Urinary bladder (tissue), 4 donors: ENCODE measurements at places on chromosomes 13 and 19.
A peak's percentile ranks its signal among the peaks of the same experiment; 100 is the strongest.

DNA sequence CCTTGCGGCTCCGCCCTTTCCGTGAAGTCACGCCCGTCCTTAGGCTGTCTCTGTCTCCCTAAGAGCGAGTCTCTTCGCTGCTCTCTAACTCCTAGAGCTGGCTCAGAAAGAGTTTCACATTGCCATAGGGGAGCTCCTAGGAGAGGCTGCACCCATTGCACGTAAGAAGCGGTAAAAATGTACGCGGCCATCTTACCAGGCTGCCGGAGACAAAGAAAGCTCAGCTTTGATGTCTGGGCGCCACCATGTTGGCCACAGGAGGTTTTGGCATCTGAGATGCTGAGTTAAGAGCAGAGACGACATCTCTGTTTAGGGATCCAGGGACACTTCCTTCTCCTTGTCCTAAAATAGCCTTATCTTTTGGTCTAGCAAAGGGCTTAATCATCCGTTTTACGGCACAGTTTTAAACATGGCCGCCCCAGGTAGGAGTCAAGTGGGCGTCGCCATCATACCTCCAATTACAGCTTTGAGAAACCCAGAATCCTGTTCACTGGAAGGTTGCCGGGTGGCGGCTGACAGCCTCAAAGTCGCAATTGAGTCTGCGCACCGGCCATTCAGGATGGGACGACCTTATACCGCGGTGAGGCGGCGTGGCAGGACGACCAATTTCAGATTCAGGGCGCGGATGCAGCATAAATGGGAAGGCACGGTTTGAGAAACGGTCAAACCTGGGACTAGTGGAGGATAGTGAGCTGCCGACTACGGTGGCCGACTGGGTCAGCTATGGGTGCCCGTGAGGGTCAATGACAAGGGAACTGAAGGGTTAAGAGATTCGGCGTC lies at the start of gene ZNF793:
ZNF793 (plus strand) TSS at position 553 of the 780 bp plus-strand sequence. CDS start 16,501 bp downstream, outside the sequence.
- peak; percentile 83 for DNase-seq

GRCh38 chr13:65911546-65912193 lies 1318.5 kb downstream of the PCDH9 start:
- no peak for DNase-seq

- no peak for DNase-seq
Measured at GRCh38 chr19:8504919-8505318, 2.5 kb upstream of the PRAM1 start.

GRCh38 chr13:85379433-85379832 lies 419.8 kb downstream of the SLITRK6 start:
- no peak for DNase-seq

DNA sequence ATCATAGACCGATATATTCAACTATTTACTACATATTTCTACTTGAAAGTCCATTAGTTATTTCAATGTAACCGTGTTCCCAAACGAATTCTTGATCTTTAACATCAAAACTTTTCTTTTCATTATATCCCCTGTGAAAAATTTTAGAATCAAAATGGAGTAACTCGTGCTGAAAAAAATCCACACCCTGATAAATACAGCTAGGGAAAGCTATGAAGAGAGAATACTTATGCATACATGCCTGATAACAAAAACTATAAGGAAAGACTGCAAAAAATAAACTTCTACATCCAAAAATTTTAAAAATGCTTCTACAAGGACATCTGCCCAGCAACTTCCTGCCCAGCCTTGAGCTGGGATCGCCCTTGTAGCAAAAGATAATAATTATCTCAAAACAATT lies 2458.3 kb upstream of the PCDH20 start:
- no peak for DNase-seq

DNA sequence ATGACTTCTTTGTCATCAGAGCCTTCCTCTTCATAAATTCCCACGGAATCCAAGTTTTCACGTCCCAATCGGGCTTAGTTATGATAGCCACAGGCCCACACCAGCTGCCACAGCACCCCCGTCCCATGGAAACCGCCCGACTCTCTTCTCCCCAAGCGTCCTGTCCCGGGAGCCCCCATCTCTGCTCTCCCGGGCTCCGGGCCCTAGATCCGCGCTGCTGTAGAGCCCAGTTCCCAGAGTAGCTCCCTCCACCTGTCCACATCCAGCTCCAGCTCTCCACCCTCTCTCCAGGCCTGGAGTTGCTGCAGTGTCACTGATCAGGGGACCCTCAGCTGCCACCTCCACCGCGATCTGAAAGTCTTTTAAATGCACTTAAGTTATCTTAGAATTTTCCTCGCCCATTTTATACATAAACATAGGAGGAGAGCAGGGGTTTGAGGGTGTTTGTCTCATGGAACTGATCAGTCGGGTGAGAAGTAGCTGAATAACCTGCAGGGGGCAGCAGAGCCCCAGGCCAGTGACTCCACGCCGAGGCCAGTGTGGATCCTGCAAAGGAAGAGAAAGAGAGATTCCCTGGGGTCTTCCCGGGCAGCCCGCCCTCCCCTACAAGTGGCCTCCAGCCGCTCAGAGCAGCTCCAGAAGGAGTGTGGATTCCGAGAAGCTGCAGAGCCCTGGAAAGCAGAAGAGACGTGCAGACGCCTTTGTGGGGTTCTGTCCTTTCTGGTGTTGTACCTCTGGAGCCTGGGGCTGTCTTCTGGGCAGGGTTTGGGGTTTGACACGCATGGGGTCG lies 1.1 kb upstream of the ZNF763 start:
- DNase-seq = peak; percentile 40

DNA sequence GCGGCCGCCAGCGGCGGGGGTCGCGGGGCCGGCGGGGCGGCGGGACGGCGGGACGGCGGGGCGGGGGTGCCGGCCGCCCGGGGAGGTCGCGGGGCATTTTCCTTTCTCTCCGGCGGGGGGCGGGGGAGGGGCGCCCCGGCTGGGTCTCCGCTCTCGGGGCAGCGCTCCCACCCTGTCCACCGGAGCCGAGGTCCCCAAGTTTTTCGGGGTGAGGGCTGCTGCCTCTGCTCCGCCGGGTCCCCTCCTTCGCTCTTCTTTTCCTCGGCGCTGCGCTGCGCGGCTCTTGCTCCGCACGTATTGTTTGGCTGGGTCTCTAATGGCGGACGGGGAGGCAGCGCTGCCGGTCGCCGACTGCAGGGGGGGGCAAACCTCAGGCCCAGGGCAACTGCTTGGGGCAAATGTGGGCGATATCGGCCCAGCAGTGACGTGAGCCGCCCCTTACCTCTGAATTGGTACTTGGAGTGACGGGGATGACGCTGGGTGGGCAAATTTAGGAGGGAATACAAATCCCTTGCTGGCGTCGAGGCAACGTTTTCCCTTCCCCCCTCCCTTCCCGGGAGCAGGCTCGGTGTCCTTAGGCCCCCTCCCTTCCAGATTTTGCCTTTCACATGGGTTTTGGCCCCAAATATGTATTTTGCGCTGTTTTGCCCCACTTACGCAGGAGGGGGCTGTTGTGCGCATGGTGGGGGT lies 759 bp downstream of the ZMYM2 start:
- DNase-seq = no peak

DNA sequence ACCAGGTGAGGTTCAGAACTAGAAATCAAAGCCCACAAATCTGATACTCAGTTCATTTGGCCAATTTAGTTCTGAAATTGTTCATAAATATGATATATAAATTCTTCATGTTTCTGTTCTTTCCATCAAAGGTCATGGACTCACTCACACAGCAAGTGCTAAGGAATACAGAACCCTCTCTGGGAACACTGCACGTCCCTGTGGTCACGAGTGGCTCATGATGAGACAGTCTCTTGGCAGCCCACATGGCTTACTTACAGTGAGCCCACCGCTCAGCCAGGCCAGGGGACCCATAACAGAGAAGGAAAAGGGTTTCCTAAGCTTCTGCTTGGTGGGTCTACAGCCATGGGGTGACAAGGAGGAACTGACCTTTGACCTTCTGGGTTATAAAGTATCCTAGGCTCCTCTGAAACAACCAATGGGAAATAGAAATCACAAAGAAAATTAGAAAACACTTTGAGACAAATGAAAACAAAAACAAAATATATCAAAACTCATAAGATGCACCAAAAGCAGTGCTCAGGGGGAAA lies 67.4 kb downstream of the CDADC1 start:
- DNase-seq = no peak

- DNase-seq = no peak
Measured at GRCh38 chr13:38763446-38764381, 76.8 kb downstream of the FREM2 start.

DNA sequence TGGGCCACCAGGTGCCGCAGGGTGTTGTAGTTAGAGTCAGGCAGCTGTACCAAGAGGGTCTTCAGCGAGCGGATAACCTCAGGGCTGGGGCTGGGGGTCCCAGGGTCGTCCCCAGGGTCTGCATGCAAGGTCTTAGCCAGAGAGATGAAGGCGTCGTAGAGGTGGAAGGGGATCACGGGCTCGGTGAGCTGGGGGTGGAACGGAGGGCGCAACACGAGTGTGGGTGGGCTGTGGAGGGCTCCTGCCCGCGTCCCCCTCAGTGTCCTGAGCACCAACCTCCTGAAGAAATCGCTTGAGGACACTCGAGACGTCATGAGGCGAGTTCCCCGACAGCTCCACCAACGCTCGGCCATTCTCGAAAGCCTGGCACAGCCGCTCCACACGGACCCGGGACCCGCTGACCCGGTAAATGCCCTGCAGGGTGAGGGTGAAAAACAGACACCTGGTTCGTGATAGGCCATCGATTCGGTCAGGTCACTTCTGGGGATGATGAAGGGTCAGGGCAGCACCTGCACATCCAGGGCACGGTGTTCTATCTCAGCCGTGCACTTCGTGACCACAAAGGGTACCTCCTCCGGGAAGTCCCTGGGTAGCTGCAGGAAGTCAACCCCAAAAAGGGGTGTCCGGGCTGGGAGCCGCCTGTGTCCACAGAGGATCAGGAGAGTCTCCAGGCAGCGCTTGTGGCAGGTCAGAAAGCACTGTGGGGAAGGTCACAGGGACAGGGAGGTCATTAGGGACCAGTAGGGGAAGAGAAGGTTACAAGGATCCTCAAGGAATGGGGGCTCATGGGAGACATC lies 6.7 kb upstream of the LPAR2 start:
- no peak for DNase-seq

DNA sequence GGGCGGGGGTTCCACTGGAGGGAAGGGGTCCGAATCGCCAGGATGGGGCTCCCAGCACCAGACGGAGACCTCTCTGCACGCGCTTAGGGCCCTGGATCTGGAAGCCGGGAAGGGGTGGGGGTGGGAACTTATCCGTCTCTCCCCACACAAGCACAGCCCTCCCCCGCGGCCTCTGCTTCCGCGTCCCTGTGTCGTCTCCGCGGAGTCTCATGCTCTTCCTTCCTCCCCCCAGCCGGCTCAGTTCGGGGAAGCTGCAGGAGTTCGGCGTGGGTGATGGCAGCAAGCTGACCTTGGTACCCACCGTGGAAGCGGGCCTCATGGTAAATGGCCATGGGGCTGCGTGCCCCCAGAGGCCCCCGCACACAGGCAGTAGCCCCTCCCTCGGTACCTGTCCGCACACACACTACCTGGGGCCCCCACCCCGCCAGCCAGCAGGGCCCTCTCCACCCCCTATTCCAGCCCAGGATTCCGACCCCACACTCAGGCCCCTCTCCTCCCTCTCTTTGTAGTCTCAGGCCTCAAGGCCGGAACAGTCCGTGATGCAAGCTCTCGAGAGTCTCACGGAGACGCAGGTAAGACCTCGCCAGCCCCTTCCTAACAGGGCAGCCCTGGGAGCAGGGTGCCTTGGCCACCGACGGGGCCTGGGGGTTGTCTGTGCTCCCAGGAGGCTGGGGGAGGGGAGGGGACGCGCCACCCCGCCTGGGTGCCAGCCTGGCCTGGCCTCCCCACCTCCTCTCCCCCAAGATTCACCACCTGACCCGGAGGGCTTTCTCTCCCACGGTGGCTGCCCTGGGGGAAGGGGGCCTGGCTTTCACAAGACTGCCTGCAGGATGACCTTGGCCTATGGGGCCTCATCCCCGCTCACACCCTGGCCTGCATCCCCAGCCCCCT lies 3.2 kb downstream of the MIDN start:
- DNase-seq = no peak

DNA sequence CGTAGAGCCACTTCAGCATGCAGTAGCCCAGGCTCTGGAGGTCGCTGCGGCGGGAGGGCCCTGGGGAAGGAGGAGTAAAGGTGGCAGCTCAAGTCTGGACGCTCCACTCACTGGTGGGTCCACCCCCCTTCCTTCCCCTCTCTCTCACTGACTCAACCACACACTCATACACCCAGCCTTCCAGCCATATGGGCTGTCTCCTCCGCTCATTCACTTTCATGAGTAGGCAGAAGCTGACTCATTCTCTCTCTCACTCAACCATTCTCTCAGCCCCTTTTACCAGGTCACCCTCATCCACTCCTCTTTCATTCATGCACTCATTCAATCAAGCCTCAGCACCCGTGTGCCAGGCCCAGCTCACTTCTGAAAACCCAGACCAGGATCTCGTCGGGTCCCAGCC lies 27.5 kb upstream of the SIGLEC11 start:
- no peak for DNase-seq

- DNase-seq = no peak
Measured at GRCh38 chr13:111210544-111211469, 95.7 kb downstream of the ARHGEF7 start.

GRCh38 chr19:940591-941291 lies 14.9 kb downstream of the ARID3A start:
- no peak for DNase-seq

- DNase-seq = no peak
Measured at GRCh38 chr13:110815471-110816204, 99.2 kb downstream of the ANKRD10 start.

DNA sequence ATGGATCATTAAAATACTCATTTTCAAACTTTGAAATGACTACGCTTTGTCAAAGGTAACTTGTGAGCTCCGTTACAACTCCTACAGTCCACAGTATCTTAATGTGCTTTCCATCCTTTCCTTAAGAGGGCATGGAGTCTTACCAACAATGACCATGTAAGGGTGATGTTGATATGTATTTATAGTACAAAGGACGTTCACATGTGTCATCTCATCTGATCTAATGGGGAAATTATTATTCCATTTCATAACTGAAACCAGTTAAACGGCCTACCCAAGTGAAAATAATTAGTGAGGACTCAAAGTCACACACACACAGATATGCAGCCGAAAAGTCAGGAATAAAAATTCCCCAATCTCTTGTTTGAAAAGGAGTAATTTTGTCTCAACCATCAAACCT lies 9.6 kb downstream of the USP12 start:
- no peak for DNase-seq

GRCh38 chr13:100657881-100658315 lies 16.7 kb downstream of the TMTC4 start:
- no peak for DNase-seq

DNA sequence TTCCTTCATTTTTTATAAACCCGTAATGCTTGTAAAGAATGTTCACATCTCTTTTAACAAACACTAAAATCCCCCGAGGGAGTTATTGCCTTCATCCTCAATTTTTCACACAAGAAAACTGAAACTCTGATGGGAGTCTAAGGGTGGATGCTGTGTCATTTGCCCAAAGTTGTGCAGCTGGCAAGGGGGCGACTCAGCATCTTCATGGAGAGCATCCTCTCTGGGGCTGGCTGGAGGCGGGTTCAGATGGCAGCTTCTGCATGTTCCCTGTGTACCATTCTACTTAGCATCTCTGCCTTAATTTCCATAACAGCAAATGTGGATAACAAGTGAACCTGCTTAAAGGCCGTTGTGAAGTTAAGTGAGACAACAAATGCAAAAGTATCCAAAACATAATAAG lies 256.4 kb downstream of the IRS2 start:
- no peak for DNase-seq
